H1 (cell line): ENCODE measurements at places on chromosomes 12 and 14. TPM values are rescaled to one million over a fixed set of nuclear protein-coding genes. Genes with fewer than 3 reads are reported as not detected.

OTOGL gene
- polyA plus RNA-seq, result 0.11 and 0.12 TPM in 2 replicates

IQSEC3 gene
- polyA plus RNA-seq, result 1.2 and 2.2 TPM in 2 replicates

KCNK13 gene
- 0.39 and 0.46 TPM in 2 replicates for polyA plus RNA-seq

ACTN1 gene
- 236 and 302 TPM in 2 replicates for polyA plus RNA-seq

PRPH gene
- polyA plus RNA-seq, result 0.79 and 1.1 TPM in 2 replicates

RDH12 gene
- polyA plus RNA-seq, result 1.3 and 1.5 TPM in 2 replicates

NINJ2 gene
- 1.4 and 1.5 TPM in 2 replicates for polyA plus RNA-seq

SMOC1 gene
- 1.6 and 3.2 TPM in 2 replicates for polyA plus RNA-seq

RNASE3 gene
- polyA plus RNA-seq, result not detected in 2 replicates

TRPV4 gene
- 6.2 and 6.4 TPM in 2 replicates for polyA plus RNA-seq

RBP5 gene
- polyA plus RNA-seq, result 1.1 and 1.2 TPM in 2 replicates

PLEKHG7 gene
- polyA plus RNA-seq, result not detected in 2 replicates

IL31 gene
- polyA plus RNA-seq, result not detected in 2 replicates

ARHGAP9 gene
- polyA plus RNA-seq, result 6.0 and 7.0 TPM in 2 replicates

KRT6C gene
- polyA plus RNA-seq, result not detected in 2 replicates

AQP6 gene
- 0.03 and 0.06 TPM in 2 replicates for polyA plus RNA-seq

CLEC14A gene
- 0.09 and 0.17 TPM in 2 replicates for polyA plus RNA-seq

BMP4 gene
- polyA plus RNA-seq, result 2.3 and 4.2 TPM in 2 replicates

PIWIL1 gene
- polyA plus RNA-seq, result 0.02 TPM in 1 of 2 replicates, not detected in the other

ALDH1L2 gene
- polyA plus RNA-seq, result 3.7 and 3.9 TPM in 2 replicates

RPL10L gene
- polyA plus RNA-seq, result not detected in 2 replicates

CCND2 gene
- 35.7 and 41.7 TPM in 2 replicates for polyA plus RNA-seq

ZNF740 gene
- 7.6 and 8.2 TPM in 2 replicates for polyA plus RNA-seq

LDHB gene
- 616 and 1,177 TPM in 2 replicates for polyA plus RNA-seq

TMEM253 gene
- 1.9 and 2.2 TPM in 2 replicates for polyA plus RNA-seq

AMIGO2 gene
- 0.78 and 1.7 TPM in 2 replicates for polyA plus RNA-seq

SCN8A gene
- polyA plus RNA-seq, result 5.6 and 6.3 TPM in 2 replicates

MFAP5 gene
- 0.46 and 0.60 TPM in 2 replicates for polyA plus RNA-seq

RERGL gene
- not detected in 2 replicates for polyA plus RNA-seq

KCNK10 gene
- polyA plus RNA-seq, result 0.45 and 0.52 TPM in 2 replicates

MUCL1 gene
- polyA plus RNA-seq, result not detected in 2 replicates

RIPK3 gene
- 0.20 and 0.24 TPM in 2 replicates for polyA plus RNA-seq

SOAT2 gene
- 0.08 and 0.13 TPM in 2 replicates for polyA plus RNA-seq

FGD4 gene
- 7.1 and 8.5 TPM in 2 replicates for polyA plus RNA-seq

NGB gene
- 0.60 and 0.78 TPM in 2 replicates for polyA plus RNA-seq

FBXL14 gene
- 9.6 and 11.7 TPM in 2 replicates for polyA plus RNA-seq

GPR84 gene
- polyA plus RNA-seq, result 0.09 and 0.14 TPM in 2 replicates

VPS33A gene
- 16.4 and 18.7 TPM in 2 replicates for polyA plus RNA-seq

BICDL1 gene
- polyA plus RNA-seq, result 17.2 and 18.4 TPM in 2 replicates

EPYC gene
- not detected in 2 replicates for polyA plus RNA-seq

SALL2 gene
- polyA plus RNA-seq, result 310 and 356 TPM in 2 replicates

ZNF891 gene
- polyA plus RNA-seq, result 1.3 TPM in 2 replicates

KRT82 gene
- polyA plus RNA-seq, result not detected in 2 replicates

NAA25 gene
- 7.8 and 10.8 TPM in 2 replicates for polyA plus RNA-seq

ARMH4 gene
- polyA plus RNA-seq, result 6.4 and 7.1 TPM in 2 replicates

REM2 gene
- polyA plus RNA-seq, result 0.78 and 1.00 TPM in 2 replicates

FGF23 gene
- polyA plus RNA-seq, result 0.35 and 0.53 TPM in 2 replicates

TCTN1 gene
- 14.7 and 20.8 TPM in 2 replicates for polyA plus RNA-seq

ABHD12B gene
- 3.9 and 4.0 TPM in 2 replicates for polyA plus RNA-seq

ANKRD33 gene
- 0.53 and 1.5 TPM in 2 replicates for polyA plus RNA-seq

MON2 gene
- polyA plus RNA-seq, result 3.7 and 3.8 TPM in 2 replicates

LRRC43 gene
- 0.39 and 0.44 TPM in 2 replicates for polyA plus RNA-seq

ASIC1 gene
- polyA plus RNA-seq, result 3.3 and 4.4 TPM in 2 replicates

SLC39A5 gene
- polyA plus RNA-seq, result 0.27 and 0.75 TPM in 2 replicates

TBC1D30 gene
- polyA plus RNA-seq, result 2.8 TPM in 2 replicates

TSFM gene
- polyA plus RNA-seq, result 17.4 and 21.5 TPM in 2 replicates

HCAR2 gene
- polyA plus RNA-seq, result not detected in 2 replicates

HCAR1 gene
- polyA plus RNA-seq, result 0.02 TPM in 1 of 2 replicates, not detected in the other
